ENCODE measurements at places on chromosomes 5 and 9.

DNA sequence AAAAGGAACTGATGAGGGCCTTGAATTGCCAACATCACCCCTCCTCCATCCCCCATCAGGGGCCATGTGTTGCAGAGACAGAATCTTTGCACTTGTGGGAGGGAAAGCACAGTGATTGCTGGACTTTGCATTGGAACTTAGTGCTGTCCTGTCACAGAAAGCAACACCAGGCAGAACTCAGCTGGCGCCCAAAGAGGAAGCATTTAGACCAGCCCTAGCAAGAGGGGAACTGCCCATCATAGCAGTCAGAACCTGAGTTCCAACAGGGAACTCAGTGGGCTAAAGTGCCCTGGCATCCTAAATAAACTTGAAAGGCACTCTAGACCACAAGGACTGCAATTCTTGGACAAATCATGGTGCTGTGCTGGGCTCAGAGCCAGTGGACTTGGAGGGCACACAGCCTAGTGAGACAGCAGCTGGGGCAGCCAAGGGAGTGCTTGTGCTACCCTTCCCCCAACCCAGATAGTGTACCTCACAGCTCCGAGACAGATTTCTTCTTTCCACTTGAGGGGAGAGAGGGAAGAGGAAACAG, 128.1 kb downstream of the ACTL7B start:
- no peak for DNase-seq

GRCh38 chr5:1200495-1201326, 684 bp upstream of the SLC6A19 start:
- no peak for DNase-seq

- no peak for DNase-seq
Measured at GRCh38 chr5:148386041-148386440, 2.3 kb downstream of the FBXO38 start.

GRCh38 chr5:31607546-31607945, 31.4 kb upstream of the PDZD2 start:
- DNase-seq = no peak

GRCh38 chr5:140073296-140073695, 30.2 kb upstream of the NRG2 start:
- peak; percentile 17 for DNase-seq

DNA sequence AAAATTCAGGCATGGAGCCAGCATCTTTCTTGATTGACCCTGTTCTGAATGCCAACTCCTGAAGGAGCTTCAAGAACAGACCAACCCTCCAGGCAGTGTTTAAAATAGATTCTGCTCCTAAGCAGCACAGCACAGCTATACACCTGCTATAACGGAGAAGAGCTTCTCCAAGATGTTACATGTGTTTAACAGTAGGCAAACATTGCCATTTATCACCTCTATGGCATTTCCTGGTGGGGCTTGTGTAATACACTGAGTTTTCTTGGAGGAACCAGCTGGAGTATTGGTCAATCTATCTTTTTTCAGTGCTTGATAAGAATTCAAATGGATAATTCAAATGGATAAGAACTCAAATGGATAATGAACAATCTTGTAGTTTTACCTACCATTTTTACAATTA, 615.1 kb downstream of the CDH12 start:
- no peak for DNase-seq

DNA sequence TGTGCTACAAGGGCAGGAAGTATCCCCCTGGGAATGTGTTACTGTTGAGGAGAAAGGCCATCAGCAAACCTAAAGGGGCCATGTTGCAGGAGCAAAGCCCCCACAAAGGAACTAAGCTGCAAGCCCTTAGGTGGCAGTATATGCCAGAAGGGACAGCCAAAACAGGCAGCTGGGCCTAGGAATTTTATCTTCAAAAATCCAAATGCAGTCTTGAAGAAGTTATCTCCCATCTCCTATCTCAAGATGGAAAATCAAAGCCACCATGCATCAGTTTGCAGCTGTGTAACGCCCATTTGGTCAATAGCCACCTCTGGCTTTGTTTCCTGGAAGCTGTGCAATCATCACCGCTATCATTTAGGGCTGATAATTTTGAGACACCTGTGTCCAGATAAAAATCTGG, 400.3 kb downstream of the ARHGEF28 start:
- no peak for DNase-seq

GRCh38 chr9:134488331-134489280, 153.0 kb upstream of the COL5A1 start:
- no peak for DNase-seq

DNA sequence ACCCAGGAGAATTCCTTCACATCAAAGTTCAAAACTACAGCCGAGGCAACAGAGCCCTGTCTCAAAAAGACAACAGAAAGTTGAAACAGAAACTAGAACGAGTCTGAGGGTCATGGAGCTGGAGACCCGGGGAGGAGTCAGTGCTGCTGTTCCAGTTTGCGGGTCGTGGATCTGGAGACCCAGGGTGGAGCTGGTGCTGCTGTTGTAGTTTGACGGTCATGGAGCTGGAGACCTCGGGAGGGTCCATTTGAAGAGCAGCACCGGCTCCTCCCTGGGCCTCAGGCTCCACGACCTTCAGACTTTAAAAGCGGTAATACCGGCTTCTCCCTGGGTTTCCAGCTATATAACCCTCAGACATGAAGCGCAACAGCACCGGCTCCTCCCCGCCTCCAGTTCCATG, 13.0 kb upstream of the LCN15 start:
- no peak for DNase-seq

DNA sequence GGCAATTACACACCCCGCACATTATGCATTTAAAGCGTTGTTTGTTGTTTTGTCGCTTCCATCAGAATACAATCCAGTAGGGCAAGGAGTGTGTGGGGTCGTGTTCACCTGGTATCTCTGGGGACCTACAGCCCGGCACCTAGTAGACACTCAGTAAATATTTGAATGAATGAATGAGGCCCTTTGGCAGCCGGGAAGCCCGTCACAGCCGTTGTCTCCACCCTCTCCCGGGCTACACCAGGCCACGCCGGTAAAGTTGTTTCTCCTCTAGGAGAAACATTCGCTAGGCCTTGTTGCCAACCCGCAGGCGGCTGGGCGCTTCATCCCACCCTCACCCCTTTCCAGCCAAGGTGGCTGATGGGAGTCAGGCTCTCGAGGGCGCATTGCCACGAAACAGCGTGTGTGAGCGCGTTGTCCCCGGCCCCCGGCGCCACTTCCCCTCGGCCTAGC, 876 bp upstream of the JAK2 start:
- no peak for DNase-seq

GRCh38 chr9:21535396-21535795, 53.3 kb upstream of the IFNE start:
- DNase-seq = no peak

DNA sequence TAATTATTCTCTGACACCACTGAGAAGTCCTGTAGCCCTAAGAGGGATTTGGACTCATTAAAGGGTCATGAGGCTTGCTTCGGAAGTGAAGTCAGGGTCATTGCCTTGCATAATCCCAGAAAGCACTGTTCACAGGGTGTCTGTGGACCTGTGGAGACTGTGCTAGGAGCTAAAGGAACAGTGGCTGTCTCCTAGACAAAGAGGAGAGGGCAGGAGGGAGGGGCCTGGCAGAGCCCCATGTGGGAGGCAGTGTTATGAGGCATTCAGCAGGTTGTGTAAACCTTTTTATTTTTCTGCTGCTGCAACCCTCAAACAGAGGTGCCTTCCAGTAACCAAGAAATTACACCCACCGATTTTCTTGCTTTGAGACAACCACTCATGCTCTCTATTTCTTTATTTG, 3.3 kb downstream of the TMEM174 start:
- DNase-seq = no peak

GRCh38 chr9:4011054-4011453, 288.8 kb downstream of the GLIS3 start:
- no peak for DNase-seq

DNA sequence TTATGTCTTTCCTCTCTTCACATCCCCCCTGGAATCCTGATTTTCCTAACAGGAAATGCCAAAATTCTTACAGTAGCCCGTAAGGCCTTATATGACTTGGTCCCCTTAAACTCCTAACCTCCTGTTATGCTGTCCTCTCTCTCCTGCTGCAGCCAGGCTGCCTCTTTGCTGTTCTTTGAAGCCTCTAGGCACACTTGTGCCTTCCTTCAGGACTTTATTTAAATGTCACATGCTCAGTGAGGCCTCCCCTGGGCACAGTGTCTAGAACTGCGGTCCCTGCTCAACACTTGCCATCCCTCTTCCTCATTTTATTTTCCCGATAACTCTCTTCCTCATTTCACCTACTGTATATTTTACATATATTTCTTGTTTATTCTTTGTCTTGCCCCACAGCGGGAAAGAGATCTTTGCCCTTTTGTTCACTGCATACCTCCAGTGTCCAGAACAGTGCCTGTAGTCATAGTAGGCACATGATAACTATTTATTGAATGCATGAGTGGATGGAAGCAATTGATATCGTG, 5.5 kb upstream of the SHB start:
- no peak for DNase-seq

GRCh38 chr5:8845296-8845695, 700.6 kb downstream of the SEMA5A start:
- no peak for DNase-seq

DNA sequence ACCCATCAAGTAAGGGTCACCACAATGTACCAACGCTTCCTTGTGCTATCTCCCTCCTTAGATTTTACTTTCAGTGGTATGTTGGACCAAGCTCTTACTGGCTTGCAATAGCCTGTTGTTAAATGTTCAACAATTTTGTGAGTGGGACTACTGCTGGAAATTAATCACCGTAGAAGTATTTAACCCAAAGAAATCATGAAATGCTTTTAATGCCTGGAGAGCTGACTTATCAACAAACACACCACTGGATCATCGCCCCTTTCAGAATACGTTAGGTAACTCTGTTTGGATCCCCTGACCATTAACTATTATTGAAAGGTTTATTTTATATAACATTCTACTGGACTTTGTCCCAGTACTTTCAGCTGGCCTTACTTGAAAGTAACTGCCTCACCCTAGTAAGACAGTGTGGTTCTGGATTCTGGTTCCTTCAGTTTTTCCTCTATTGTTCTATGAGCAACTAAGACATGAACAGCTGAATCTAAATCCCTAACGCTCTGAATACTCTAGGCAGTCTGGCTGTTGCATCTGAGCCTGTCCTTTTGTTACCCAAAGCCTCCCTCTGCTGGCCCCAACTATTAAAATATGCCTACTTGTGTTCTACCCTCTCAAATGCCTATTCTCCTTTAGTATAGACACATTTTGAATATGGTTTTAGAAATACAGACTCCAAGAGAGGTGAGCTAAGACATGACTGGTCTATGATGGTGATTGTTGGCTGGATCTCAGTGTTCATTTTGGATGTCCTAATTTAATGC, 1203.4 kb upstream of the DMAC1 start:
- no peak for DNase-seq

Data from CD4-positive, alpha-beta T cell treated with Interleukin-6 at 100 ng/mL for 8 hours (primary cell).